ENCODE measurements at places on chromosomes 2 and 18.

DNA sequence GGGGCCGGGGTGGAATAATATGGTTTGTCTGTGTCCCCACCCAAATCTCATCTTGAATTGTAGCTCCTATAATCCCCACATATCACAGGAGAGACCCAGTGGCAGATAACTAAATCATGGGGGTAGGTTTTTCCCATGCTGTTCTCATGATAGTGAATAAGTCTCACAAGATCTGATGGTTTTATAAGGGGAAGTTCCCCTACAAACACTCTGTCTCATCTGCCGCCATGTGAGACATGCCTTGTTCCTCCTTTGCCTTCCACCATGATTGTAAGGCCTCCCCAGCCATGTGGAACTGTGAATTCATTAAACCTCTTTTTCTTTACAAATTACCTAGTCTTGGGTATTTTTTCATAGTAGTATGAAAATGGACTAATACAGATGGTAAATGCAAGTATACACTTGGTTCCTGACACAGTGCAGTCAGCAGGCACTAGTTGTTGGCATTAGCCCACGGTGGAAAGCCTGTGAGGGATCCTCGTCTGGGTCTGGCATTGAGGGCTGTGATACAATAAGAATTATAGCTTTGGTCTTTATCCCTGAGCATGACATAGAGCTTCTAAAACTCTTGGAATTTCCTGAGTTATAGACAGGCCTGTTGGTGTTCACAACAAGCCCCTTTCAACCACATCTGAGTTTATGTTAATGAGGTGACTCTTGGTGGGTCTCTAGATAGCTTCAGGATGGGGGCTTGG lies 135.8 kb downstream of the CABLES1 start:
- no peak for DNase-seq

- DNase-seq = peak; percentile 32
Measured at GRCh38 chr2:18378020-18378653, 182.3 kb downstream of the RDH14 start.

DNA sequence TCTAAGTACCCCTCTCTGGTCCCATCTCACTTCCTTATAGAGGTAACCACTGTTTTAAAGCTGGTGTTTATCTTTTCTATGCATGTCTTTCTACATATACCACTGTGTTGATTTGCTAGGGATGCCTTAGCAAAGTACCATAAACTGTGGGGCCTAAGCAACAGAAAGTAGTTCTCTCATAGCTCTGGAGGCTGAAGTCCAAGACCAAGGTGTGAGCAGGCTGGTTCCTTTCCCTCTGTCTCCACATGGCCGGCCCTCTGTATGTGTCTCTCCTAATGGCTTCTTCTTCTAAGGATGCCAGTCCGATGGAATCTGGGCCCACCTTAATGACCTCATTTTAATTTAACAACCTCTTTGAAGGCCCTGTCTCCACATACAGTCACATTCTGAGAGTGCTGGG lies 40.8 kb upstream of the ROCK2 start:
- DNase-seq = no peak

DNA sequence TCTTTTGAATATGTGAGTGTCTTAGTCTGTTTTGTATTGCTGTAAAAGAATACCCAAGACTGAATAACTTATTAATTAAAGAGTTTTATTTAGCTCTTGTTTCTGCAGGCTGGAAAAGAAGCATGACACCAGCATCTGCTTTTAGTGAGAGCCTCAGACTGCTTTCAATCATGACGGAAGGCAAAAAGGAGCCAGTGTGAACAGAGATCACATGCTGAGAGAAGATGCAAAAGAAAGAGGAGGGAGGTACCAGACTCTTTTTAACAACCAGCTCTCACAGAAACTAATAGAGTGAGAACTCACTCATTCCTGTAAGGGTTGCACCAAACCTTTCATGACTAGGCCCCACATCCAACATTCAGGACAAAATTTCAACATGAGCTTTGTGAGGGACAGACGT lies 101.6 kb upstream of the HNMT start:
- no peak for DNase-seq

- DNase-seq = no peak
Measured at GRCh38 chr2:48860380-48860779, 104.9 kb upstream of the LHCGR start.

DNA sequence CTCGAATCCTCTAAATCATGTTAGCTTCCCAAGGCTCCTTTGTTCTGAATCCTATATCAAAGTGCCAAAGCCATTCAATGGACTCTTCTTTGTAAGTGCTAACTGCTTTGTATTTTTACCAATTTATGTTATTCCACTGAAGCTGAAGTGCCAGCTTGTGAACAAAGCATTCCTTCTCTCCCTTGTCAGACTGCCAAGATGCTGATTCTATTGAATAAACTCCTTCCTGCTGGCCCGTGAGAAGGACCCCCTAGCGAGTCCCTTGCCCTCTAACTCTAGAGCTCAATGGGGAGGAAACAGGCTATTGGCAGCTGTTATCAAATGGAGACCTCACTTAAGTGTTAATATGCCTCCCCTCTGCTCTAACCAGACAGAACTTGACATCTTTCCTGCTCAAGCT lies 1097.9 kb upstream of the CNTNAP5 start:
- peak; percentile 37 for DNase-seq

- no peak for DNase-seq
Measured at GRCh38 chr2:113251118-113251517, 27.6 kb downstream of the PAX8 start.

GRCh38 chr2:184190725-184191124 lies 407.6 kb upstream of the ZNF804A start:
- DNase-seq = no peak

DNA sequence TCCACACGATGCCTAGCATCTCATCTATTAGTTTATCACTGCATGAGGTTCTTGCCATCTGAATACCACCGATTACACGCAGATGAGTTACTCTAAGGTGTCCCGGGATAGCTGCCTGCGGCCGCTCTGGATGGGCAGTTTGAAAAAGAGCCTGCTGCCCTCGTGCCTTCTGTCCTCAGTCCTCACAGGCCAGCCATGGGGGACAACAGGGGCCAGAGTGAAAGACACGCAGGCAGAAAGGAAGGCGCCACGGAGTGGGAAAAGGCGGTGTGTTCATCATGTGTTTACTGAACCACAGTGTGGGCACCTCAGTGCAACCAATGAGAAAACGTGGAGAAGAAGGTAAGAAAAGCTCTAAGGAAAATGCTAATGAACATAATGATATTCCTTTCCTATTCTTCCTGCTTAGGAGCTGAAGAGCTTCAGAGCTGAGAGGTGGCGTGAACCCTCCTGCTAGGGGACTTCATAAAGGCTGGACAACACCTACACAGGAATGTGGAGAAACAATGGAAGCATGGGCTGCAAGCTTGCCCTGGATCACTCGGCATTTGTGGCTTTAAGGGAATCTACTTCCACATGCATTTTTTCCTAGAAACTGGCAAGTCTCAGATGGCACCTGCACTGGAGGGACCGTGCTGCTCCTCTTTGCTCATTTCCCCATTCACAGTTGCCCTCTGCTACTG lies 50.9 kb downstream of the CABYR start:
- DNase-seq = no peak

- DNase-seq = no peak
Measured at GRCh38 chr2:135095591-135095990, 43.5 kb downstream of the RAB3GAP1 start.

DNA sequence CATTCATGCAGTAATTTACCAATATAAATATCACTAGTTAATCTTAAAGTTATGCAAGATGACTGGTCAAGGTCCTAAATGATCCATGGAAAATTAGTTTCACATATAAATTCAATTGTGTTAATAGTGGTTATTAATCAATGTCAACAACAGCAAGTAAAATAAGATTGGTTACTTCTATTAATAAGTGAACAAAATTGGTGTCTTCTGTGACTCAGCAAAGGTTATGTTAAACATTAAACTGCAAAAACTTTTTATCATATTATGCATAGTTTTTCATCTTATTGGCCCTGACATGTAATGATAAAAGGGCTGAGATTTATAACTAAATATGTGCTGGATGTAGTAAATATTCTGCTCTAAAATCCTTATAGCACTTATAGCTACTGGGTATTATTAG lies 359.0 kb upstream of the UBE2E3 start:
- no peak for DNase-seq

GRCh38 chr18:42258301-42258965 lies 303.4 kb downstream of the PIK3C3 start:
- no peak for DNase-seq

DNA sequence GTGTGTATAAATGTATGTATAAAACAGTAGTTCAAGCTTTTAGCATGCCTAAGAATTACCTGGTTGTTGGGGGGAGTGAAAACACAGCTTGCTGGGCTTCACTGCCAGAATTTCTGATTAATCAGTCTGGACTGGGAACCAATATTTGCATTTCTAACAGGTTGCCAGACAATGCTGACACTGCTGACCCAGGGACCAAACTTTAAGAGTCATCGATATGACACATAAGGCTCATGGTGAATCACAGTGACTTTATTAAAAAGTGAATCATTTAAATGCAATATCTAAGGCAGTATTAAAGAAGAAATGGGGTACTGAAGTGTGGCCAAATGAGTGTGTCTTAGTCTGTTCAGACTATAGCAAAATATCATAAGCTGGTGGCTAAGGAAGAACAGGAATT lies 195.9 kb upstream of the DTNA start:
- DNase-seq = no peak

- no peak for DNase-seq
Measured at GRCh38 chr2:198106621-198107385, 302.4 kb downstream of the PLCL1 start.

DNA sequence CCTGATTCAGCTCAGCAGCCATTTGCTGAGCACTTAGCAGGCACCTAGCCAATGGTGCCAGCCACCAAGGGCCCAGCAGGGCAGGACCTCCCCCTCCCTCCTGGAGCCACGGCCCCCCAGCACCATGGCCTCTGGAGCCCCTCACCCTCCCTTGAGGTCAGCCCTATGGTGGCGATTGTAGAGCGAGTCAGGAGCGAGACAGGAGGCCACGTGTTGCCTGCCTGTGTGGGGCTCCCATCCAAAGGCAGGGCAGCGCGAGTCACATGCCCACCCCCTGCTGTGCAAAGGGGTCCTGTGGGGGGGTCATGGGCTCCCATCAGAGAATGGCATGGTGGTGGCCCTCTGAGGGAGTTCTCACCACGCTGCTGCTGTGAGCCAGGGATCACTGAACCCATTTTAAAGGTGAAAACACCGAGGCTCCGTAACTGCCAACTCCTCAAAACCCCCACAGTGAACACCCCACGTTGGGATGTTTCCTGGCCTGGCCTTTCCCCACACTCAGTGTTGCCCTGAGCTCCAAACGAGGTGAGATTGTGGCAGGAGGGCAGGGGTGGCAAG lies 35.6 kb downstream of the RAMP1 start:
- no peak for DNase-seq

DNA sequence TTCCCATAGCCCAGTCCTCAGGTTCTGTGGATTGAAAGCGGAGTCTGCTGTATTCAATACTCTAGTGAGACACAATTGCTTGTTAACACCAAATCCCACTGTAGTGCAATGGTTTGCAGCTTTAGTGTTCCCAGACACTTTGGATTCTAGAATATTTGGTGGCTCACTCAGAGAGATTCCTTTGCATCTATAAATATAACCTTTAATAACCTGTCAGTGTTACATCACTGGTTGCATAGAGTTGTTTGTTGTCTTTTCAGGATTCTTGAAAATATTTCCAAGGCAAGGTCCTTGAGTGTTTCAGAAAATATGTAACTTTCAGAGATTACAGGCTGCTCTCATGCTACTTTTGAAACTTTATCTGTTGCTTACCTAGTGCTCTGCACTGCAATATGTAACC lies 157.5 kb downstream of the ZEB2 start:
- no peak for DNase-seq

GRCh38 chr2:163417596-163418337 lies 318.0 kb downstream of the FIGN start:
- DNase-seq = no peak

DNA sequence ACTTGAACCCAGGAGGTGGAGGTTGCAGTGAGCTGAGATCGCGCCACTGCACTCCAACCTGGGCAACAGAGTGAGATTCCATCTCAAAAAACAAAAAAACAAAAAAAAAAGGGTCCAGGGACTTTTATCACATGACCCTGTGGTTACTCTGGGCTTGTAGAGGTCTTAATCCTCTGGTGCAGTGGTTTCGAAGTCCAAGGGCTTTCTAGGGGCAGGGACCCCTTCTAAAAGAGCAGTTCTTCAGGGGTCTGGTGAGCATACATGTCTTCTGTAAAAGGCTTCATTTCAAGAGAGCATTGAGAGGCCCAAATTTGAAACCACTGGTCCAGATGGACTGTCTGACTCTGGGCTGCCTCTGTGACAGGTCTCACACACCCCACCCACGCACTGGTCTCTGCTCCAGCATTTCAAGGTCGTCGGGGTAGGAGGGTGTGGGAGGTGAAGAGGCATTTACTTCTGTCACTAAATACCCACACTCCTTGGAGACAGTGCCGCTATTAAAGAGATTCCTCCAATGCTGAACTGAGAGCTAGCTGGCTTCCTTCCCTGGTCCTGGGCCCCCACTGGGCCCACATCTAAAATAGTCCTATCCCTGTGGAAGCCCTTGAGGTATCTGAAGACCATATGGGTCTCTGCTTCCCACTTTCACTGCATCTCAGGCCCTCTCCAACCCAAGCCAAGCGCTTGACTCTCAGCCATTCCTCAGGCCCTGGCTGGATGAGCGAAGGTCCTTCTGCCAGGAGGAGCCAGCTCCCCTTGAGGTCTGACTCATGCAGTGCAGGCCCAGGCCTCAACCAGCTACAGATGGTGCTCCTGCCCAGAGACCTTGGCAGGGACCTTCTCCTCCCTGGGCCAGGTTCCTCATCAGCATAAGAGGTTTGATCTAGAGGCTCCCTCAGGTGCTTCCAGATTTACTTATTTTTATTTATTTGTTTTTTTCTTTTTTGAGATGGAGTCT lies 44.8 kb downstream of the PAX8 start:
- DNase-seq = no peak

DNA sequence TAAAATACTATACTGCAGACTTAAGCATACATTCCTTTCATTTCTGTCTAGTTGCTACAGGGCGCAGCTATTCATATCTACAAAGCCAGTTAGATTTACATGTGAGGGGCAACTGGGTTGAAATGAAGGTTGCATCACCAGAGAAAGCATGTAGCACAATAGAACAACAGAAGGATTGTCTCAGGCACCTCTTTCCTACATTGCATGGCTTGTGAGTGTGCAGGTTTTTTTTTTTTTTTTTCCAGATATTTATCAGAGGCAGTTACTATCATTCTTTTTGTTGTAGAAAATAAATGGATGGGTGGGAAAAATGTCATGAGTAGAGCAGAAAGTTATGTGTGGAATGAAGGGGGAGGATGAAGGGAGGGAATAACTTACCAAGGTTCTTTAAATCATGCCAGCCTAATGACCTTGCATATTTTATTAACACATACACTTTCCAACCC lies 86.8 kb downstream of the ERBB4 start:
- DNase-seq = no peak

DNA sequence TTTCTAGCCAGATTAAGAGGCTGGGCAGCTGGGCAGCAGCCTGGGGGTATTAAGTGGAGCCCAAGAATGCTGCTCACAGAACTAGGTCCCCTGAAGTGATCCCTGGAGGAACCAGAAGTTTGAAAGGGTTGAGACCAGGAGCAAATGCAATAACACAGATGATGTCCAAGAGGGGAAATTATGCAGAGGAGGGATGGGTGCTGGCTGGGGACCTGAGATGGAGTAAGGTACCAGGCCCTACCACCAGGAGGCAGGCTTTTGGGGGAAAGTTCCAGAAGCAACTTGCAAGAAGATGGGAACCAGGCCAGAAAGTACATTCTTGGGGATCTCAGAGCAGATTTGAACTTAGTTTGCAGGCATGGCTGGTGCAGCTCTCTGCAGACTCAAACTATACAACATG lies 175.1 kb downstream of the NCK2 start:
- DNase-seq = no peak

- DNase-seq = no peak
Measured at GRCh38 chr2:124805060-124805459, 780.0 kb downstream of the CNTNAP5 start.
